Thoracic aorta (tissue), 2 donors: ENCODE measurements at places on chromosomes 11 and 22. TPM values are rescaled to one million over a fixed set of nuclear protein-coding genes. Genes with fewer than 3 reads are reported as not detected.

DNA sequence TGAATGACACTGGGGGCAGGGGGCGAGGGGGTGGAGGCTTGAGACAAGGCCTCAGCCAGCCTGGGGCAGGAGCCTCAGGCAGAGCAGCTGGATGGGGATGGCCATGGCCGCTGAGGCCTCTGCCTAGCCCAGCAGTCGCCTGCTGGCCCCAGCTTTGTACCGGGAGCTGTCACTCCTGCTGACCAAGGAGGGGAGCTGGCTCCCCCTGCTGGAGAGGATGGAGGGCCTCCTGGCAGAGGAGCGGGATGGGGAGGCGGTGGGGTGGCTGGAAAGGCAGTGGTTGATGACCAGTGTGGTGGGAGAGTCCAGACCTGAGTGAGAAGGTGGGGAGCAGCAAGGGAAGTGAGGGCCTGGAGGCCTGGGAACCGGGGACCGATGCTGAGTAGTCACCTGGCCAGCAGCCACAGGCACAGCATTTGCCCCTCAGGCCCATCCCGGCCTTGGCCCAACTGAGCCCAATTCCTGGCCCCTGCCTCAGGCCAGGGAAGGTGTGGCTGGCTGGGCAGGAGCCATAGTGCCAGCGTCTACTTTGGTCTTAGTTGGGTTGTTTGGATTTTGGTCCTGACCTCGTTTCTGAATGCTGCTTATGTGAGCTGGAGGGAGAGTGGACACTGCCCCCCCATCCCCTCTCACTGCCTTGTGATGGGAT lies 6.0 kb upstream of the SUSD2 start:
- no peaks in the 10 kb centered on the region for H3K27me3 ChIP-seq
- no peak overlapping the region for H3K4me3 ChIP-seq
- peak; percentile 55 for DNase-seq
- H3K27ac ChIP-seq = peak overlapping the region; percentile 86
- H3K4me1 ChIP-seq = peaks cover 31% of the 10 kb centered on the region
- H3K36me3 ChIP-seq = peaks cover 31% of the 10 kb centered on the region

Gene CEP126
- total RNA-seq = 11.3 TPM

Gene WEE1
- 36.9 TPM for total RNA-seq

DNA sequence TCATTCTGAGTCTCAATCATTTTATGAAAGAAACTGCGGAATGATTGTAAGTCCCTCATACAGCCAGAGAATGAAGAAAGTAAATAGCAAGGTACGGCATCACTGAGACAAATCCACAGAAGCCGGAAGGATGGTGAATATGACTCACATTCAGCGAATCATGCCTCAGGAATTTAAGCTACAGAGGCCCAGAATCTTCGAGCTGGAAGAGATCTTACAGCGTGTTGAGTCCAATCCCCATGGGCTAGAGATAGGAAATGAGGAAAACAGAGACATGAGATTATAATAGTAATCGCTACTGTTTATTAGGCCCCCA lies 173.2 kb downstream of the KIF18A start:
- H3K4me1 ChIP-seq = no peaks in the 10 kb centered on the region
- no peak overlapping the region for H3K27ac ChIP-seq
- no peak for DNase-seq
- H3K4me3 ChIP-seq = no peak overlapping the region
- H3K36me3 ChIP-seq = no peaks in the 10 kb centered on the region

DNA sequence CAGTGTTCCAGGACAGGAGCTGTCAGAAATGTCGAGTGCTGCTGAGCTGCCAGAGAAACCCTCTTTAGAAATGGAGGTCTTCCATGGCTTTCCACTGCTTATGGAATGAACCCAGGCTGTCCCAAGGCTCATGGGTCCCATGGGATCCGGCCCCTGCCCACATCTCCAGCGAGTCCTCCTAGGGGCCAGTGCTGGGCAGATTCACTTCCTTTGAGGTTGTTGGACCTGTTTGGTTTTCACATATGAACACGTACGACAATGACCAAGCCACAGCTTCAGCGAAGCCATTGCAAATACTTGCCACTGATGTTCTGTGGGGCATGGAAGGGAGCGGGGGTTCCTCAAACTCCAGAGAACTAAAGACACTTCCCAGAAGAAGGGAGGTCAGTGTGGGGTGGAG lies 483.3 kb downstream of the TBC1D22A start:
- H3K27ac ChIP-seq = no peak overlapping the region
- no peak overlapping the region for H3K4me3 ChIP-seq
- no peaks in the 10 kb centered on the region for H3K27me3 ChIP-seq

DNA sequence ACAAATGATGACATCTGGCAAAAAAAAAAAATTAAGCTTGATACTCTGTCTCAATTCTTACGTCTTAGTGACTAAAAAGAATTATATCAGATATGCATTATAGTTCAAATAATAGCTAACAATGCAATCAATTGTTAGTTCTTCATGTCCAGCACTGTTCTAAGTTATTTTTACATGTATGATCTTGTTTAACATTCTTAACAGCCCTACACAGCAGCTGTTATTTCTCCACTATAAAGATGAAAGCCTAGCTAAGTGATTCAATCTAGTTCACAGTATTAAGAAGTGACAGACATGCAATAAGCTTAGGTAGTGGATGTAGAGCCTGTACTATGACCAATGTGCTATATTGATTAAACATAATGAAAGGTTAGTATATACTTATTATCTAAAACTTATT lies 4.1 kb downstream of the ZNF214 start:
- no peak overlapping the region for H3K27ac ChIP-seq
- no peak for DNase-seq
- H3K4me3 ChIP-seq = no peak overlapping the region
- H3K4me1 ChIP-seq = no peaks in the 10 kb centered on the region
- no peaks in the 10 kb centered on the region for H3K36me3 ChIP-seq
- H3K27me3 ChIP-seq = no peaks in the 10 kb centered on the region

- DNase-seq = no peak
- H3K4me3 ChIP-seq = no peak overlapping the region
- H3K27ac ChIP-seq = no peak overlapping the region
- peaks cover 11% of the 10 kb centered on the region for H3K4me1 ChIP-seq
Observed at GRCh38 chr11:121029813-121030445, 6.0 kb downstream of the TBCEL start.

- H3K36me3 ChIP-seq = no peaks in the 10 kb centered on the region
- no peak for DNase-seq
- H3K4me1 ChIP-seq = no peaks in the 10 kb centered on the region
- no peak overlapping the region for H3K4me3 ChIP-seq
- no peak overlapping the region for H3K27ac ChIP-seq
Observed at GRCh38 chr11:94322501-94322900, 18.1 kb downstream of the IZUMO1R start.

DNA sequence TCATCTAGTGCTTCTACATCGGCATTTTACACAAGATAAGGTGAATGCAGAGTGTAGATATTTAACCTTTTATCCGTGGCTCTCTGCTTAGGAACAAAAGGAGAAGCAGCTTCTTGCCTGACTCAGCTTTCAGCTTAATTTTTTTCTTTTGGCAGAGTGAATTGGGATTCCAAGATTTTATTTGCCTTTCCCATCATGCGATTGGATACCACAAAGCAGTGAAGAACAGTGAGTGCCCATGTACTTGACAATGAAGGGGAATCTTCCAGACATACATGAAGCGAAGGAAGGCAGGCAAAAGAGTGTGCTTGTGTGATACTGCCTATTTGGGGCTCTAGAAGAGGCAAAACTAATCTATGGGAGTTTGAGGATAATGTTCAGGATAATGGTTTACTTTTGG lies 17.0 kb upstream of the CHKA start:
- no peak for DNase-seq
- H3K4me1 ChIP-seq = no peaks in the 10 kb centered on the region
- no peak overlapping the region for H3K4me3 ChIP-seq
- H3K27me3 ChIP-seq = no peaks in the 10 kb centered on the region

DNA sequence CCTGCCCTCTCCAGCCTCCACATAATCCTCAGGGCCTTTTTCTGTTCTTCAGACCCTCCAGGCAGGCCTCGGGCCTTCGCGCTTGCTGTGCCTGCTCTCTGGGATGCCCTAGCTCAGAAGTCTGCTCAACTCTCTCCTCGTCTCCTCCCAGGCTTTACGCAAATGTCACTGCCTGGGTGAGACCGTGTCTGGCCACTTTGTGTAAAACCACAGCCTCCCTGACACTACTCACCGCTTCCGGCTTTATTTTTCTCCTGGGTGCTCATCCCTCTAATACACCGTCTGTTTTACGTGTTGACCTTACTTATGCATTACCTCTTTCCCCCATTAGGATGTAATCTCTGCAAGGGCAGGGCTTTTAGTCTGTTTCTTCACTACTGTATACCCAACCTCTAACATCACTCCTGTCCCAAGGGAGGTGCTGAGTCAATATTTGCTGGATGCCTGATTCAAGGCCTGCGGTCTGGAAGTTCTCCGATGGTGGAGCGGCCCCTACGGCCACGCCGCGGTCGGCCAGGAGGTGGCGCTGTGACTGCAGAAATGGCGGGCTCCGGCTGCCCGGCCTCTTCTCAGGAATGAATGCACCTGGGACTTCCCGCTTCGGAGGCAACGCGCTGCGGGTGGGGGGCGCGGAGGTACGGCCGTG lies 58.2 kb upstream of the THY1 start:
- peak; percentile 63 for DNase-seq
- no peak overlapping the region for H3K27ac ChIP-seq
- no peaks in the 10 kb centered on the region for H3K36me3 ChIP-seq
- H3K4me1 ChIP-seq = no peaks in the 10 kb centered on the region
- H3K4me3 ChIP-seq = no peak overlapping the region

- no peak overlapping the region for H3K27ac ChIP-seq
- H3K27me3 ChIP-seq = no peaks in the 10 kb centered on the region
- no peak for DNase-seq
- H3K4me1 ChIP-seq = peaks cover 38% of the 10 kb centered on the region
- H3K36me3 ChIP-seq = no peaks in the 10 kb centered on the region
Observed at GRCh38 chr22:45455212-45455611, 41.7 kb downstream of the RIBC2 start.

DNA sequence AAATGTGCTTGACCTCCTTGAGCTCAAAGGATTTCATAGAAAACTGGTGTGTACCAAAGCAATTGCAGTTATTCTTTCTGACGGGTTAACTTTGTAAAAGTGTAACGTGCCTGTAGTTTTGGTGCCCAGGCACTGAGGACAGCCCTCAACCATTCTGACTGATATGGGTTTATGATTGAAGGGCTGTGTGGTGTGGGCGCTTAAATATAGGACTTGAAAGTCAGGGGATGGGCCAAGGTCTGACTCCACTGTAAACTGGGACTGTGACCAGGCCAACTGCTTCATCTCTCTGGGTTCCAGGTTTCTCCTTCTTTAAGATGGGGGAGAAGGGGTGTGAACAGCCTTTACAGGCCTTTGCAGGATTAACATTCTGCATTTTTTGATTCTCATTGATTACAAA lies 191.1 kb upstream of the ARHGAP20 start:
- no peak overlapping the region for H3K4me3 ChIP-seq
- no peaks in the 10 kb centered on the region for H3K4me1 ChIP-seq

Gene ATM
- 70.4 TPM for total RNA-seq

- H3K4me1 ChIP-seq = no peaks in the 10 kb centered on the region
- H3K27ac ChIP-seq = no peak overlapping the region
- DNase-seq = no peak
Observed at GRCh38 chr11:120681434-120682331, 170.1 kb downstream of the GRIK4 start.

DNA sequence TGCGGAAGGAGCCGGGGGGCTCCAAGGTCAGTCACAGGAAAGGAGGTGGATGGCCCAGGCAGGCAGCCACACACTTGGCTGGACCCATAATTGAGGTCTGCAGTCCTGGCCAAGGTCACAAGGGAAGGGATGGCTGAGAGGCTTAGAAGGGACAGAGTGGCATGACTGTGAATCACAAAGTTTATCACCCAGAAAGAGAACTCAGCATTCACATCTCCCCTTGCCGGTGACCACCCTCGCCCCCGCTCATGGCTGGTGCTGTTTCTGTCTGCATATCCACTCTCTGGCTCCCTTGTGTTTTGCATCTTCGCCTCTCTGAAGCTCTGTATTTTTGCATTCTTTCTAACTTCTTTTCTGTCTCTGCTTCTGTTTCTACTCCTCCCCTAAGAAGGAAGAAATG lies 117.5 kb downstream of the FEZ1 start:
- no peaks in the 10 kb centered on the region for H3K36me3 ChIP-seq
- peaks cover 26% of the 10 kb centered on the region for H3K4me1 ChIP-seq
- H3K27ac ChIP-seq = no peak overlapping the region
- no peak overlapping the region for H3K4me3 ChIP-seq
- no peaks in the 10 kb centered on the region for H3K27me3 ChIP-seq
- no peak for DNase-seq

DNA sequence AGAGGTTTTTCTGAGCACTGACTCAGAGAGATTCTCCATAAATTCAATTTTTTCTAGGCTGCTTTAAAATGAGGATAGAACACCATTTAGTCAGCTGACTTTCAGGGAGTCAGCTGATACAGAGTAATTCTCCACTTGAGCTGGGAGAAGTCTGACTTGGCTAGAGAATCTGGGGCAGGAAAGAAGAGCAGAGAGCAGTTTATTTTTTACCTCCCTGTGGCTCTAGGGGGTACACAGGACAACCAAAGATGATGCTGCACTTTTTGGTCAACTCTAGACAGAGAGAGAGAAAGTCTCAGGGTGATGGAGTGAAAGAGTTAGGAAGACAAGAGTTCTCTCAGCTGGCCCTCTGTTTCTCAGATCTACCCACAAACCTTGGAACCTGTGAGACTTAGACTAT lies 67.3 kb upstream of the EED start:
- H3K27me3 ChIP-seq = no peaks in the 10 kb centered on the region
- H3K36me3 ChIP-seq = no peaks in the 10 kb centered on the region
- no peak overlapping the region for H3K4me3 ChIP-seq
- no peak for DNase-seq
- H3K27ac ChIP-seq = no peak overlapping the region
- peaks cover 14% of the 10 kb centered on the region for H3K4me1 ChIP-seq

GRCh38 chr11:15194671-15195415 lies 80.1 kb downstream of the INSC start:
- H3K27me3 ChIP-seq = no peaks in the 10 kb centered on the region
- no peak for DNase-seq
- H3K4me1 ChIP-seq = no peaks in the 10 kb centered on the region
- no peak overlapping the region for H3K4me3 ChIP-seq
- no peak overlapping the region for H3K27ac ChIP-seq
- H3K36me3 ChIP-seq = no peaks in the 10 kb centered on the region

- no peak overlapping the region for H3K27ac ChIP-seq
- no peaks in the 10 kb centered on the region for H3K4me1 ChIP-seq
- no peak overlapping the region for H3K4me3 ChIP-seq
- H3K27me3 ChIP-seq = no peaks in the 10 kb centered on the region
- no peaks in the 10 kb centered on the region for H3K36me3 ChIP-seq
Observed at GRCh38 chr11:61928606-61929005, 11.2 kb upstream of the RAB3IL1 start.

- no peak overlapping the region for H3K27ac ChIP-seq
- no peak overlapping the region for H3K4me3 ChIP-seq
- no peak for DNase-seq
- H3K27me3 ChIP-seq = no peaks in the 10 kb centered on the region
- H3K36me3 ChIP-seq = no peaks in the 10 kb centered on the region
- H3K4me1 ChIP-seq = no peaks in the 10 kb centered on the region
Observed at GRCh38 chr11:122697636-122698167, 42.2 kb downstream of the UBASH3B start.

- no peaks in the 10 kb centered on the region for H3K27me3 ChIP-seq
- H3K36me3 ChIP-seq = no peaks in the 10 kb centered on the region
- H3K4me1 ChIP-seq = no peaks in the 10 kb centered on the region
- H3K4me3 ChIP-seq = no peak overlapping the region
- no peak for DNase-seq
Observed at GRCh38 chr11:106679181-106679580, 339.1 kb downstream of the GUCY1A2 start.

- H3K36me3 ChIP-seq = no peaks in the 10 kb centered on the region
- no peak overlapping the region for H3K4me3 ChIP-seq
- DNase-seq = no peak
- no peaks in the 10 kb centered on the region for H3K27me3 ChIP-seq
Observed at GRCh38 chr11:95585069-95585751, 204.4 kb downstream of the FAM76B start.

- DNase-seq = peak; percentile 29
- H3K4me3 ChIP-seq = peak overlapping the region; percentile 78
- no peaks in the 10 kb centered on the region for H3K36me3 ChIP-seq
- no peaks in the 10 kb centered on the region for H3K27me3 ChIP-seq
- H3K27ac ChIP-seq = peak overlapping the region; percentile 60
Observed at GRCh38 chr11:46826310-46827044, 19.6 kb downstream of the CKAP5 start.
